ENCODE measurements at places on chromosomes 3 and 15.

DNA sequence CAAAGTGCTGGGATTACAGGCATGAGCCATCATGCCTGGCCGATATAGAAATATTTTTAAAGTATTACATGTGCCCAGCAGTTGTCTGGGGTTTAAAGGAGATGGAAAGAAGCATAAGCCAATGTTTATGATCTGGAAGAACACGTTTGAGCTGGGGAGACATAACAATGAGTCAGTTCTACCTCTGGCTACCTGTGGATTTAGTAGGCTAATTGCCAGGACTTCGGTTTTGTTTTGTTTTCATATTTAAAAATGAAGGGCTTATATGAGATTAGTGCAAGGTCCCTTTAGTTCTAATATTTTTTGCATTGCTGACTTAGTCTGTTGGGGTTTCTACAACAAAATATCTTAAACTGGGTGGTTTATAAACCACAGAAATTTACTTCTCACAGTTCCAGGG is 22.9 kb upstream of the TNFSF10 start:
- no peak for DNase-seq

DNA sequence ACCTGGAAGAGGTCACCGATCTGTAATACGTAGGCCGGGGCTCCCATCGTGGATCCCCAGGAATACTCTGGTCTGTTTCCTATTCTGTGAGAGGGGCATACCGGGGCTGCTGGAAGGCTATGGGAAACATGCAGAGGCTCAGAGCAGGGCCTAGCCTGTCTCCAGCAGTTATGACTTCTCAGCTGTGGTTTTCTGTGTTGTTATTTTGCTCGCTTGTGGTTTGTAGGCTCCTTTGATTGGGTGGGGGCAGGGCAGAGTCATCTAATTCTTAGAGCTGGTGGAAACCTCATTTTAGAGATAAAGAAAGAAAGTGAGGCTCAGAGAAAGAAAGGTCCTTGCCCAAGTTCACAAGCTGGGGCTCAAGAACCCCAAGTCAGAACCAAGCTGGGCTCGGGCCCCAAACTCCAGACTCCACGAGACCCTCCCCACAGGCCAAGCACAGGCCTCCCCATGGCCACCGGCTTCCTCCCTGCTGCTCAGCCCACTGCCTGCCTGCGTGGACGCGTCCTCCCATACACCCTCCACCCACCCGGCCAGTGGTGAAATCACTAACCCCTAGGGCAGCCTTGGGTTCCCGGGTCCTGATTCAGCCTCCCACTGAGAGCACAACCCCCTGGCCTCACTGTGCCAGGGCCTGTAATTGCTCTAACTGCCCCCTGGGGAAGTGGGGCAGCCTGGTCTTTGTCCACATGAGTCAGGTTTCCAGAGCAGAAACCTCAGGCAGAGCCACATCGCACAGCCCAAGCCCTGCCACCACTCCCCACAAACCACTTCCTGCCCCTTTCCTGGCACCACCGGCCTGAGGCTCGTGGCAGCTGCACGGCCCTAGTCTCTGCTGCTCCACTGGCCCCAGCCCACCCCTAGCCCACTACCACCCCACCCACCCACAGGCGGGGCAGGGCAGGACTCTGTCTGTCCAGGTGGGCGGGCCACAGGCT is 270.8 kb downstream of the UACA start:
- peak; percentile 81 for DNase-seq

- DNase-seq: no peak
Measured at GRCh38 chr15:50315814-50316630, 39.0 kb downstream of the GABPB1 start.

DNA sequence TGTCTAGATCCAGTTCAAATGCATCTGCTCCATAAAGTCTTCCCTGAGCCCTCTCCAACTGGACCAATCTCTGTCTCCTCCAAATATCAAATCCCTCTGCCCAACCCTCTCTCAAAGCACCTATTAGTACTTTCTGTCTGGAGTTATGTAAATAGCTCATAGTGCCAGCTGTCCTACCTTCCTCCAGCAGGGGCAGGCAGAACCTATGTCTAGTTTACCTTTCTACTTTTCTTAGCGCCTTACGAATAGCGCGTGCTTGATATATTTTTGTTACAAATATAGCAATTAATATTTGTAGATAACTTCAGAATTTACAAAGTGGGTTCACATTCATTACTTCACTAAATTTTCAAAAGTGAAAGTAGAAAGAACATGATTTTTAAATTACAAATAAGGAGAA is 14.0 kb upstream of the CCDC80 start:
- no peak for DNase-seq

- DNase-seq: no peak
Measured at GRCh38 chr3:183339461-183340086, 86.5 kb downstream of the B3GNT5 start.

GRCh38 chr15:99703603-99704443 is 29.4 kb downstream of the LYSMD4 start:
- no peak for DNase-seq

GRCh38 chr3:166444336-166444735 is 607.1 kb upstream of the BCHE start:
- DNase-seq: no peak

GRCh38 chr3:146044046-146044445 is 116.9 kb downstream of the PLOD2 start:
- DNase-seq: no peak

GRCh38 chr3:49591615-49592014 is 37.3 kb downstream of the BSN start:
- no peak for DNase-seq

GRCh38 chr3:7144697-7145308 is 283.9 kb downstream of the GRM7 start:
- no peak for DNase-seq
